Mammary microvascular endothelial cell (primary cell): ENCODE measurements at places on chromosomes 7 and 10. TPM values are rescaled to one million over a fixed set of nuclear protein-coding genes. Genes with fewer than 3 reads are reported as not detected.

Gene SFTPA2
- not detected in 2 replicates for total RNA-seq

Gene SLC26A4
- 1.1 and 1.3 TPM in 2 replicates for total RNA-seq

Gene DYNC1I1
- 0.89 and 1.2 TPM in 2 replicates for total RNA-seq

Gene RBM20
- total RNA-seq: 0.13 and 0.15 TPM in 2 replicates

Gene DGKI
- 0.20 and 1.2 TPM in 2 replicates for total RNA-seq

Gene CPN1
- not detected in 2 replicates for total RNA-seq

Gene UCMA
- not detected in 2 replicates for total RNA-seq

Gene HOXA1
- total RNA-seq: 2.3 and 3.0 TPM in 2 replicates

Gene TUBB8
- total RNA-seq: 0.13 TPM in 1 of 2 replicates, not detected in the other

Gene CYP2C8
- total RNA-seq: not detected in 2 replicates

Gene TMEM72
- total RNA-seq: not detected in 2 replicates

Gene RPEL1
- total RNA-seq: not detected in 2 replicates

Gene ATG9B
- total RNA-seq: not detected in 2 replicates

Gene GPR85
- 0.30 and 1.1 TPM in 2 replicates for total RNA-seq

Gene ZNF804B
- total RNA-seq: not detected in 2 replicates

Gene CPA2
- not detected in 2 replicates for total RNA-seq

Gene HOXA6
- 4.0 and 6.5 TPM in 2 replicates for total RNA-seq

Gene ANK3
- total RNA-seq: 2.6 and 3.1 TPM in 2 replicates

Gene SYNPO2L
- total RNA-seq: not detected in 2 replicates

Gene KCNIP2
- total RNA-seq: not detected in 2 replicates

Gene EN2
- total RNA-seq: not detected in 2 replicates

Gene CD36
- total RNA-seq: 6.5 and 9.4 TPM in 2 replicates

Gene DRGX
- not detected in 2 replicates for total RNA-seq
